Lung (tissue), 17 donors: ENCODE measurements at places on chromosomes 6 and 20. TPM values are rescaled to one million over a fixed set of nuclear protein-coding genes. Genes with fewer than 3 reads are reported as not detected.
A peak's percentile ranks its signal among the peaks of the same experiment; 100 is the strongest.

DNA sequence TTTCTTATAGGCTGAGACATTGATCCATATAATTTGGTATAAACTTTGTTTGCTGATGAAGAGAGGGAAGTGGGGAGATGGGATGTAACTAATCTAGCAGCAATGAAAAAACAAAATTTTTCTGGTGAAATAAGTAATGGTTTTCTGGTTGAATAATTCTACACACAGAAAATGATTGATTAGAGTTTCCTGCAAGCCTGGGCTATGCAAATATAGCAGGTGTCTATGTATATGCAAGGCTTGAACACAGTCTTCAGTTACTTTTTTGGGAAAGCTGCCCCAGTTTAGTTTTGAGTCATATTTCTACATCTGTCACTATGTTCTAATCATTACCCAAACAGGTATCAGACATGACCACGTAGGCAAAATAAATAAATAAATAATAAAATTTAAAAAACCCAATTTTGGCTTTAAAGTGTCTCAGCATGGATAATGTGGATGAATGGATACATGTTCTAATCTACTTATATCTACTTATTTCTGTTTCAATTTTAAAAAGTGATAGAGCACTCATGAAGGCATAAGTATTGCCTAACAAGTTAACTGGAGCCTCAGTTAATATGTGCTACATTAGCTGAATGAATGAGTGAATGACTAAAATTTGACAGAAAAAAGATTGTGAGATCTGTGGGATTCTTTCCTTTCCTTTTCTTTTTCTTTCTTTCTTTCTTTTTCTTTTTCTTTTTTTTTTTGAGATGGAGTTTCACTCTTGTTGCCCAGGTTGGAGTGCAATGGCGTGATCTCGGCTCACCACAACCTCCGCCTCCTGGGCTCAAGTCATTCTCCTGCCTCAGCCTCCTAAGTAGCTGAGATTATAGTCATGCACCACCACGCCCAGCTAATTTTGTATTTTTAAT lies 37.2 kb upstream of the TFB1M start:
- DNase-seq = no peak
- H3K27me3 ChIP-seq = no peaks in the 10 kb centered on the region
- H3K4me3 ChIP-seq = no peak overlapping the region
- H3K27ac ChIP-seq = no peak overlapping the region

The SLC22A3 gene
- 35.6 TPM for polyA plus RNA-seq

GRCh38 chr6:3314621-3315467 lies 56.1 kb downstream of the PSMG4 start:
- no peaks in the 10 kb centered on the region for H3K36me3 ChIP-seq
- no peaks in the 10 kb centered on the region for H3K27me3 ChIP-seq
- H3K4me1 ChIP-seq = peaks cover 2% of the 10 kb centered on the region
- no peak for DNase-seq
- no peak overlapping the region for H3K4me3 ChIP-seq

- no peak overlapping the region for H3K27ac ChIP-seq
- no peaks in the 10 kb centered on the region for H3K36me3 ChIP-seq
- no peak for DNase-seq
- H3K27me3 ChIP-seq = no peaks in the 10 kb centered on the region
These were observed 35.5 kb downstream of the PSMB9 start for GRCh38 chr6:32889533-32889932.

- no peaks in the 10 kb centered on the region for H3K27me3 ChIP-seq
- H3K4me1 ChIP-seq = peaks cover 16% of the 10 kb centered on the region
- H3K27ac ChIP-seq = no peak overlapping the region
- no peak for DNase-seq
These were observed 158.4 kb downstream of the ZDHHC14 start for GRCh38 chr6:157539421-157539822.

The FLRT3 gene
- polyA plus RNA-seq = 23.5 TPM

DNA sequence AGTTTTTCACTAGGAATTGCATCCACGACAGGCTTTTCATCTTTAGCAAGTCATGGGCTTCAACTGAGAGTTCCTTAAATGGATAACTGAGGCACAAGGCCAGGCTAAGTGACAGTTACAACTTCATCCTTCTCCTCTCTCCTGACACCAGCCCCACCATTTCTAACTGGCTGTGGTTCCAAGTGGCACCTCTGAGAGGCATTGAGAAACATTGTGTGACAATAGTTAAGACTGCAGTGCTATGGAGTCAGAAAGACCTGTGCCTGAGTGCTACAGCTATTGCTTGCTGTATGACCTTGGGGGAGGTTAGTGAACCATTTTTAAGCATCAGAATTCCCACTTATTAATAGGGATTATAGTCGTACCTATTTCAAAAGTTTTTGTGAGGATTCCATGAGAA lies 26.2 kb upstream of the MLIP start:
- no peak for DNase-seq
- H3K36me3 ChIP-seq = peaks cover 3% of the 10 kb centered on the region
- no peaks in the 10 kb centered on the region for H3K4me1 ChIP-seq
- H3K27ac ChIP-seq = peak overlapping the region; percentile 43
- no peaks in the 10 kb centered on the region for H3K27me3 ChIP-seq

DNA sequence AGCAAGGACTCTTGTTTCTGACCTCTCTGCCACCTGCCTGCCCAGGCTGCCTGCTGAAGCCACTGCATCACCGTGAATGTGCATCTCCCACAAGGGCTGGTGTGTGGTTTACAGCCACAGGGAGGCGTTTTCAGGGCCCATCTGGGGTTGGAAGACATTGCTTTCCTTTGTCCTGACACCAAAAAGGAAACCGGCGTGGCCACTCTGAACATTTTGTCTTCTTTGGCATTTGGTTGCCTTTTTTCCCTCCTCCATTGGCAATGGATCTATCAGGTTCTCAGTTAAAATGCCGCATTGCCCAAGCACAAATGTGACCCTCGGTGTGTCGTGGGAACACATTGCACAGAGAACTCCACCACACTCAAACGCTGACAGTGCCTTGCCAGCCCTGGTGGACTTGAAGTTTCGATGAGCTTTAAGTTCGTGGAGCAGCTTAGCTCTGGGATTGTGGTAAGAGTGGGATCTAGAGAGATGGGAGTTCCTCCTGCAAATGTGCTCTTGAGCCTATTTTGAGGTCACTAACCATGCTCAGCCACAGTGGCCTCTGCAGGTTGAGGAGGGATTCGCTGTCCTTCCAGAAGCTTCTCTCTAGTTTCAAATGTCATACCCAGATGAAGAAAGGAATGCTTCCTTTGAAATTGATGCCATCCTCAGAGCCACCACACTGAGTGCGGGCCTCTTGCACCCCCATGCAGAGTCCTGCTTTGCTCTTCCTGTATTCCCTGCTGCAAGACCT lies 14.8 kb upstream of the PCK1 start:
- H3K27ac ChIP-seq = peak overlapping the region; percentile 76
- peaks cover 4% of the 10 kb centered on the region for H3K27me3 ChIP-seq
- H3K36me3 ChIP-seq = no peaks in the 10 kb centered on the region
- no peaks in the 10 kb centered on the region for H3K4me1 ChIP-seq
- no peak for DNase-seq

The MAP7 gene
- 8.4 TPM for polyA plus RNA-seq

- DNase-seq = no peak
- H3K4me1 ChIP-seq = no peaks in the 10 kb centered on the region
- no peaks in the 10 kb centered on the region for H3K36me3 ChIP-seq
- H3K27ac ChIP-seq = no peak overlapping the region
These were observed 52.5 kb upstream of the CHD6 start for GRCh38 chr20:41670631-41671030.

- peaks cover 18% of the 10 kb centered on the region for H3K4me1 ChIP-seq
- no peaks in the 10 kb centered on the region for H3K27me3 ChIP-seq
- H3K4me3 ChIP-seq = no peak overlapping the region
- no peaks in the 10 kb centered on the region for H3K36me3 ChIP-seq
These were observed 51.8 kb upstream of the FRMD1 start for GRCh38 chr6:168130697-168131371.

The SPDEF gene
- 11.8 TPM for polyA plus RNA-seq

The HSPA1A gene
- polyA plus RNA-seq = 161 TPM

DNA sequence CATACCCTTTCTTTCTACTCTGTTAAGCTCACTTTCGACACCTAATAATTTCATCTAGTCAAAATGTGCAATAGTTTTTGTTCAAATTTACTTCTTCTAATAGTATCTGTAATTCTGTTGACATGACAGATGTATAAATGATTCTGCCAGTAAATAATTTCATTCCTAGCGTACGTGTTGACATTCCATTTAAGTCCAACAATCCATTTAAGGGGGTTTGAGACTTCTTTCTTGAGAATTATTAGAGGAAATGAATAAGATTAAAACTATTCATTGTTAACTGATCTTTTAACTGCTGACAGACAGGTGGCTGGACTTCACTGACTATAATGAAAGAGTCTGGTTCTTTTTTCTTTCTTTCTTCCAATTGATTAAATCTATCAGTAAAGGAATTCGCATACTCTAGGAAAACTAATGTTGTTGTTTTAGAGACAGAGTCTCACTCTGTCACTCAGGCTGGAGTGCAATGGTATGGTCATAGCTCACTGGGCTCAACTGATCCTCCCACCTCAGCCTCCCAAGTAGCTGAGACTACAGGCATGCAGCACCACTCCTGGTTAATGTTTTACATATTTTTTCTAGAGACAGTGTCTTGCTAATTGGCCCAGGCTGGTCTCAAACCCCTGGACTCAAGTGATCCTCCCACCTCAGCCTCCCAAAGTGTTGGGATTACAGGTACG lies 55.9 kb downstream of the MAP3K5 start:
- H3K27ac ChIP-seq = no peak overlapping the region
- H3K4me3 ChIP-seq = no peak overlapping the region
- no peaks in the 10 kb centered on the region for H3K36me3 ChIP-seq
- H3K27me3 ChIP-seq = no peaks in the 10 kb centered on the region
- DNase-seq = no peak
- peaks cover 19% of the 10 kb centered on the region for H3K4me1 ChIP-seq

DNA sequence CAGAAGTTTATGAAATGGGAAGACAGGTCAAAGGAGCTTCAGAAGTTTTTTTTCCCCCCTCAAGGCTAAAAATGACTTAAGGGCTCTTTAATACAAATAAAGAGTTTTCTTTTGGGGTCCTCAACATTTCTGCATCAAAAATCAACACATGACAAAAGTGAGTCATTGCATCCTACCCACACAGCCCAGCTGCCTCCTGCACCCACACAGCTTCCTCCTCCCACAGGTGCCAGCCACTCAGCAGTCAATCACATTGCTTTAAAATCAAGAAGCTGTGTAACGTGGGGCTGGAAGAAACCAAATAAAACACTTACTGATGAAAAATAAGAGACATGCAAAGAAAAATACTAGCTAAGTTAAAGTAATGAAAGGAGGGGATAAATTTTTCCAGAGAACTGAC lies 68.5 kb downstream of the MAP3K5 start:
- H3K4me1 ChIP-seq = peaks cover 2% of the 10 kb centered on the region
- DNase-seq = no peak
- no peak overlapping the region for H3K4me3 ChIP-seq
- no peak overlapping the region for H3K27ac ChIP-seq
- H3K27me3 ChIP-seq = no peaks in the 10 kb centered on the region

The KIF25 gene
- 0.24 TPM for polyA plus RNA-seq

- no peak for DNase-seq
- H3K27me3 ChIP-seq = no peaks in the 10 kb centered on the region
- no peaks in the 10 kb centered on the region for H3K36me3 ChIP-seq
- H3K27ac ChIP-seq = no peak overlapping the region
- H3K4me3 ChIP-seq = no peak overlapping the region
- H3K4me1 ChIP-seq = no peaks in the 10 kb centered on the region
These were observed 15.9 kb downstream of the OR2A4 start for GRCh38 chr6:131685266-131685780.

DNA sequence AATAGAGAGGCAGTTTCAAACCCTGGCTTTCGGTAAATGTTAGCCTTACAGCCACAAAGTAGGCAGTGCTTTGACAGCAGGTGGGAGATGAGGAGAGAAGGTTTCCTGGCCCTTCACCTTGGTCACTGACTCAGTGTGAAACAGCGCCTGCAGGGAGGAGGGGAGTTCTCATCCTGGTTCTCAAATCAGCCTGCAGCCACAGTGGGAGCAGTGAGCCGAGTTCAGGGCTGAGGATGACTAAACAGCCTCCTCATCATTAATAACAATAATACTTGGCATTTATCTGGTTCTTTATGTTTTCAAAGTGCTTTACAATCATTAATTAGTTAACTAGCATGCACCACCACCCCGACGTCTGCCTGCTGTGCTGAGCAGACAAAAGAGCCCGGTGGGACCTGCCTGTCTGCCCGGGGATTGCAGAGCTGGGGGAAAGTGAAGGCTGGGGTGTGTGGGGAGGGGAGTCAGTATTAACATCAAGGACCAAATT lies 59.6 kb downstream of the PRDM1 start:
- H3K36me3 ChIP-seq = no peaks in the 10 kb centered on the region
- no peak overlapping the region for H3K27ac ChIP-seq
- no peak overlapping the region for H3K4me3 ChIP-seq

The SAMD3 gene
- polyA plus RNA-seq = 1.2 TPM

GRCh38 chr6:53056273-53056672 lies 8.9 kb upstream of the FBXO9 start:
- no peaks in the 10 kb centered on the region for H3K36me3 ChIP-seq
- no peak for DNase-seq
- no peak overlapping the region for H3K27ac ChIP-seq
- H3K4me1 ChIP-seq = peaks cover 6% of the 10 kb centered on the region
- no peaks in the 10 kb centered on the region for H3K27me3 ChIP-seq

The SLC22A2 gene
- not detected for polyA plus RNA-seq

DNA sequence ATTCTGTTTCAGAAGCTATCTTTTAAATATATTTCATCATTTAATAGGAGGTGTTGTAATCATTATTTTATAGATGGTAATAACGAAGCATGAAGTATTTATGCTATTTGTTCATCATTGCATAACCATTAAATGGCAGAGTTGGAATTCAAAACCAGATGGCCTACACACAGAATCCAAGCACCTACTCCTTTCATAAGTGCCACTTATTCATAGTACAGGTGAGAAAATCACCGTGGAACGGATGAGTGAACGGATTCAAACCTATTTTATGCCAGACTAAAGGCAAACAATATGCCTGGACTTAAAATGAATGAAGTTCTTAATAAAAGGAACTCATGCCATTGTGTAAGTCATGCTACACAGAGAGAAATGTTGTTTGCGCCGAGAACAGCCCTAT lies 397.9 kb upstream of the ADGRB3 start:
- no peaks in the 10 kb centered on the region for H3K36me3 ChIP-seq
- H3K4me3 ChIP-seq = no peak overlapping the region
- H3K27me3 ChIP-seq = no peaks in the 10 kb centered on the region
- H3K27ac ChIP-seq = no peak overlapping the region
- H3K4me1 ChIP-seq = no peaks in the 10 kb centered on the region

- no peaks in the 10 kb centered on the region for H3K36me3 ChIP-seq
- peak; percentile 7 for DNase-seq
- no peaks in the 10 kb centered on the region for H3K27me3 ChIP-seq
- no peak overlapping the region for H3K27ac ChIP-seq
- H3K4me3 ChIP-seq = no peak overlapping the region
These were observed 307.2 kb upstream of the THEMIS start for GRCh38 chr6:128208078-128208477.

The CDH26 gene
- polyA plus RNA-seq = 5.7 TPM
